Hematopoietic multipotent progenitor cell treated with erythropoietin and hydrocortisone succinate and interleukin-3 and kit ligand, for 4 days (in vitro differentiated cells): ENCODE measurements at places on chromosomes 16 and 17.

GRCh38 chr17:72382971-72383722, 262.3 kb downstream of the SOX9 start:
- DNase-seq, result no peak

- peak; percentile 70 for DNase-seq
Measured at GRCh38 chr16:72908362-72909167, 139.4 kb downstream of the ZFHX3 start.

DNA sequence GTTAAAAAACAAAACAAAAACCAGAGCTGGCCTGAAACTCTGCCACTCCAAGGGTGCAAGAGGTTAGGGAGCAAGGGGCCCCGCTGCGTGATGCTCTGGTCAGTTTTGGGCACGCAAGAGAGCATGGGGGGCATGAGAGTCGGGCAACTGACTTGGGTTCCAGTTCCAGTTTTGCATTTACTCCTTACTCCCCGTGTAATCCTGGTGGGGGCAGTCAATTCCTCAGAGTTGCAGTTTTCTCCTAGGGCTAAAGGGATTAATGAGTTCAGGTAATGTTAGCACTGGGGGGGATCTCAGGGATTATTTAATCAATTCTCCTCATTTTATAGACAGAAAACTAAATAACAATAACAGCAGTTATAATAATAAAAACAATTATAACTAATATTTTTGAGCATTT, 72.9 kb upstream of the PMFBP1 start:
- no peak for DNase-seq

DNA sequence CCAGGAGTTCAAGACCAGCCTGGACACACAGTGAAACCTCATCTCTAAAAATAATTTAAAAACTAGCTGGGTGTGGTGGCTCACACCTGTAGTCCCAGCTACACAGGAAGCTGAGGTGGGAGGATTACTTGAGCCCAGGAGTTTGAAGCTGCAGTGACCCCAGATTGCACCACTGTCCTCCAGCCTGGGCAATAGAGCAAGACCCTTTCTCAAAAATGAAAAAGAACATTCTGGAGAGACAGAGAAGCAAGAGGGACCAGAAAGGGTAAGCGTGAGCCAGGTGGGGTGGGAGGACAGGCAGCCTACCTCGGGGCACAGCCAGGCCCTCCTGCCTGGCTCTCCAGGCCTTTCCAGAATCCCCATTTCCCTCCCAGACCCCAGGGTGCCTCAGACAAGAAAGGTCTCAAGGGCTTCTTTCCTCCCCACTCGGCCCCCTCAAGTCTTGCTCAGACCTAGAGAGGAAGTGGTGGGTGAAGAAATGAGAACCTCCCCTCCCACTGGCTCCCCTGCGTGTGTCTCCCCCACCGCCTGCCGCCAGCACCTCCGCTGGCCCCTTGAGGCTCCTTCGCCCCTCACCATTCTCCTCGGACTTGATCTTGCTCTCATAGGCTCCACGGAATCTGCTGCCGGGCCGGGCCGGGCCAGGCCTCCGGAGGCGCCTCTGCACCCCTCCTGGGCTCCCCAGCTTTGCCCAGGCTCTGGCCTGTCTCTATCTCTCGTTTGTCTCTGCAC, 503 bp downstream of the C16orf54 start:
- DNase-seq, result peak; percentile 88

GRCh38 chr16:85418978-85419491, 194.1 kb upstream of the GSE1 start:
- DNase-seq, result no peak

GRCh38 chr17:43701318-43701743, 39.6 kb upstream of the MEOX1 start:
- DNase-seq, result peak; percentile 90

DNA sequence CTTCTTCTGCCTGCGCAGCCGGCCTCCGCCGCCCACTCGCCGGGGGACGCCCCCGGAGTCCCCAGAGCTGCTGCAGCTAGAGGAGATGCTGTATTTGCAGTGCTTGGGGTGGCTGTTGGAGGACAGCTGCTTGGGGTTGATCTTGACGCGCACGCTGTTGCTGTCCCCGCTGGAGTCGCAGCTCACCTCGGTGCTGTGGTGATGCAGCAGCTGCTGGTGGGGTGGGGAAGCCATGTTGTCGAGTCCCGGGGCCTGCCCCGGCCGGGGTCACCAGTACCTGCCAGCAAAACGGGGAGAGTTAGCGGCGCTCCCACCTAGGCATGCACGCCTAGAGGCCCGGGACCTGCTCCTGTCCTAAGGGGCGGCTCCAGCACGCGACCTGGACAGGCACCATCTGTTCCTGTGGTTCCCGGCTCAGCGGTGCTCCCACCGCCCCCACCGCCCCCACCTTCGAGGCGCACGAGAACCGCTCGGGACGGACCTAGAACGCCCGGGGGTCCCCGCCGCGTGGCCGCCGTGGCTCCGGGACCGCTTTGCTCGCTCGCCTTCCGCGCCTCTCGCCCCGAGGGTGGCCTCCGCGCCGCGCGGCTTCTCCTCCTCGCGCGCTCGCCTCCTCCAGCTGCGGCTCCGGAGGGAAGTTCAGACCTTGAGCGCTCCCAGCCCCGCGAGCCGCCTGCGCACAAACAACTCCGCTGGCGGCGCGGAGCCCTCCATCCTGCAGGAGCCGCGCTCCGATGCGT, 863 bp downstream of the ADCY9 start:
- DNase-seq, result peak; percentile 76

GRCh38 chr16:75862098-75862386, 135.8 kb upstream of the CPHXL start:
- DNase-seq, result no peak

DNA sequence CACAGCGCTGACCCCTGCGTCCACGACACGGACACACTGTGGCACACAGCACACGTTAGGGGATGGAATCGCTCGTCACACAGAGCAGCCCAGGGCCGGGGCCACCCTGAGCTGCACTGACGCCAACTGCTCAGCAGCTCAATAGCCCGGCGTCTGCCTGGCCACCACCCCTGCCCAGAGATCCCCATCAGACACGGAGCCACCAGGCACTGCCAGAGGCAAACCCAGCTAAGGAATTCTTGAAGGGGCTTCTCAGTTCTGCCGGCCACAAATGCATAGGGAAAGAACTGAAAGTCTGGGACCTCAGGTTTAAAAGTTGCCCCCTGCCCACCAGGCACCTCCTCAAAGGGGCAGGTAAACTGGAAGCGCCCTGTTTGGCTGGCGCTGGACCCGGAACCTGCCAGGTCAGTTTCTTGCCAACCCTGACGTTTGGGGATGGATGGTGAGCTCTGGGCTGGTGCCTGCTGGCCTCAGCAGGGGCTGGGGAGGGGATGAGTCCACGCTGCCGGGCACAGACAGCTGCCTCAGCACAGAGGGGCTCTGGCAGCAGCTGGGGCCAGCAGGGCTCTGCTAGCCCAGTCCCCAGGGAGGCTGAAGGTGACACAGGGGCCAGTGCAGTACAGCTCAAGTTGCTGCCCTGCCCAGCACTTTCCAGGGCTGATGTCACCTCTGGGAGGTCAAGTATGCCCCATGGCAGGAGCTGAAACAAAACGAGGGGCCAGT, 33.2 kb downstream of the TIMM22 start:
- no peak for DNase-seq

- DNase-seq, result no peak
Measured at GRCh38 chr16:10539236-10539635, 41.2 kb downstream of the EMP2 start.

GRCh38 chr17:39716073-39716818, 14.1 kb downstream of the MIEN1 start:
- DNase-seq, result no peak

GRCh38 chr16:27685807-27686206, 135.9 kb downstream of the KATNIP start:
- no peak for DNase-seq

DNA sequence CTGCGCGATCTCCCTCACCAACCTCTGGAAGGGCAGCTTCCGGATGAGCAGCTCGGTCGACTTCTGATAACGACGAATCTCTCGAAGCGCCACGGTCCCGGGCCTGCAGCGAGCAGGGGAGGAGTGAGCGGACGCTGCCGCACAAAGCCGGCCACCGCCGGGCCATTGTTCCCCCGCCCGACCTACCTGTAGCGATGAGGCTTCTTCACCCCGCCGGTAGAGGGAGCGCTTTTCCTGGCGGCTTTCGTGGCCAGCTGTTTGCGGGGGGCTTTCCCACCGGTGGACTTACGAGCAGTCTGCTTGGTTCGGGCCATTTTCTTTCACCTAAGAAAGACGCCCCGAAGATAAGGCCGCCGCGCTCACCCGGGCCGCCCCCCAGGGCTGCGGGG, 5.8 kb upstream of the UNK start:
- DNase-seq, result peak; percentile 85

- no peak for DNase-seq
Measured at GRCh38 chr16:80113873-80114574, 426.8 kb upstream of the DYNLRB2 start.

- peak; percentile 46 for DNase-seq
Measured at GRCh38 chr16:49556606-49557446, 183.2 kb downstream of the C16orf78 start.

GRCh38 chr17:30225112-30225511, 10.4 kb downstream of the SLC6A4 start:
- DNase-seq, result no peak

DNA sequence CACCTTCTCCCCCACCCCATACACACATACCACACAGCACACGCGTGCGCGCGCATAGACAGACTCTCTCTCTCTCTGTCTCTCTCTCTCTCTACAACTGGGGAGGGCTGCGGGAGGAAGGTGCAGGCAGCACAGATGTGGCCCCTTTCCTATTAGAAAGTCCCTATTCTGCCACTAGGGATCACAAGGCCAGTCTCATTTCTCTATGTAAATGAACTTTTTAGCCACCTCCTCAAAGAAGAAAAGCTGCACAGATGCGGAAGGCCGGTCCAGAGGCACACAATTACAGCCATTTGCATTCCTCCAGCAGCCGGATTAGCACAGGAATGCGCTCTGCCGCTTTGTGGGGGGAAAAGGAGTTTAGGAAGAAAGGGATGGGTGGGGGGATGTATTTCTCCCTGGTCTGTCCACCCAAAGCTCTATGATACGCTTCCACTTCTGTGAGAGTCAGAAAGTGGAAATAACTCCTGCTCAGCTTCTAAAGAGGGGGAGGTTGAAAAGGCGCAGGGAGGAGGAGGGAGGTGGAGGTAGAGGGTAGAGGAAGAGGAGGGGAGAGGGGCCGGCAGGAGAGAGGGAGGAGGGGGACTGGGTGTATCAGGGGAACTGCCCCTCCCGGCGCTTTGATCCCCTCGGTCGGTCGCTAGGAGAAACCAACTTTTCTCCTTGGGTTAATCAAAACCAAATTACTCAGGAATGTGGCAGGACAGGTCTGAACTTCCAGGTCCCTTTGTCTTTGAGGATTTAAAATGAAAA, 11.7 kb downstream of the ZFHX3 start:
- DNase-seq, result peak; percentile 67

- DNase-seq, result no peak
Measured at GRCh38 chr17:65547253-65547670, 14.2 kb downstream of the AXIN2 start.

- no peak for DNase-seq
Measured at GRCh38 chr16:47705266-47705665, 244.1 kb downstream of the PHKB start.
